Stimulated activated CD4-positive, alpha-beta T cell treated with anti-CD3 and anti-CD28 coated beads, Interleukin-1b, Interleukin-23, amount 100 ng/mL, for 1 hour (primary cell): ENCODE measurements at places on chromosomes 7 and 10.

- no peak for DNase-seq
Measured at GRCh38 chr7:2926896-2927405, 82.8 kb upstream of the GNA12 start.

GRCh38 chr7:2821161-2821841 lies 22.8 kb downstream of the GNA12 start:
- no peak for DNase-seq

- no peak for DNase-seq
Measured at GRCh38 chr10:62308101-62308500, 39.5 kb upstream of the RTKN2 start.

- DNase-seq, result no peak
Measured at GRCh38 chr10:70286616-70287015, 2.8 kb upstream of the NPFFR1 start.

DNA sequence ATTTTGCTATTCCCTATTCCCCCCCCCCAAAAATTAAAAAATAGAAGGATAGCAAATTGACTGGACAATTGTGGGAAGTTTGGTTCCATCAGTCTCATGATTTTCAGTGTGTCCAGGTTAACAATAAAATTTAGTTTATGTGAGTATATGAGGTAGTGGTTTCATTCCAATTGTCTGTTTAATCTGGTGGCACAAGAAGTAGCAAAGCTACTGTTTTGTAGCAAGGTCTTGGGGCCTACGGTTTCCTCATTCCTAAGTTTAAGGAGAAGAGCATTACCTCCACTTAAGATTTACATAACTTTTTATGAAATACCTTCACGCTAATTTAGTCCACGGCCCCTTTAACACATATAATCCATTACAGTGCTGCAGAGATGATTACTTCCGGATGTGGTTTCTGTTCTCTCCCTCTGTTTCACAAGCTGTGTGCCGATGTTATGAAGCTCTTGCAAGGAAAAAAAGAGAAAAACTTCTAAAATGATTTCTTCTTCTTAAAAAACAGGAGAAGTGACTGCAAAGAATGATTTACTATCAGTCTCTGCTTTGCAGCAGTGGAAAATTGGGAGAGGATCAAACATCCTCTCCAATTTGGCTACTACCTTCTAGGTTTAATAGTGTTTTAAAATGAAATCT lies 32.7 kb upstream of the NPVF start:
- DNase-seq, result no peak

DNA sequence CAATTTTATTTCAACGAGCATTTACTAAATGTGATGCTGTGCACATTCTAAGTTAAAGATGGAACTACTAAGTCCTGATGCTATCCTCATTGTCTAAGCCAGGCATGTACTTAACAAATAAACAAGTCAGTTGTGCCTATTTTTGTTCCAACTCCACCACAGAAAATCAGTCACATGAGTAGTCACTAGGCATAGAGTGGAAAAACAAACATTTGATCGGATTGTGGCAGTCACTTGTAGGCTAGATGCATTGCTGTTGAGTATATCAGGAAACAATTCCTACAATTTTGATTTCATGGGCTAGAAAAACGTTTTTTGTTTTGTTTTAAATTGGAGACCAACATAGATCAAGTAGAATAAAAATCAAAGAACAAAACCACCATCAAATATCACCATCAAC lies 177.6 kb upstream of the SLC25A13 start:
- no peak for DNase-seq

GRCh38 chr10:997266-998022 lies 9.2 kb downstream of the GTPBP4 start:
- no peak for DNase-seq

GRCh38 chr7:676246-676971 lies 50.1 kb upstream of the DNAAF5 start:
- no peak for DNase-seq
